RWPE2 (cell line): ENCODE measurements at places on chromosomes 1 and 21.

GRCh38 chr1:33837635-33838034, 26.2 kb upstream of the HMGB4 start:
- DNase-seq = no peak

- no peak for DNase-seq
Measured at GRCh38 chr1:98374098-98374497, 287.4 kb upstream of the SNX7 start.

GRCh38 chr21:40886931-40887330, 40.0 kb upstream of the DSCAM start:
- DNase-seq = no peak

DNA sequence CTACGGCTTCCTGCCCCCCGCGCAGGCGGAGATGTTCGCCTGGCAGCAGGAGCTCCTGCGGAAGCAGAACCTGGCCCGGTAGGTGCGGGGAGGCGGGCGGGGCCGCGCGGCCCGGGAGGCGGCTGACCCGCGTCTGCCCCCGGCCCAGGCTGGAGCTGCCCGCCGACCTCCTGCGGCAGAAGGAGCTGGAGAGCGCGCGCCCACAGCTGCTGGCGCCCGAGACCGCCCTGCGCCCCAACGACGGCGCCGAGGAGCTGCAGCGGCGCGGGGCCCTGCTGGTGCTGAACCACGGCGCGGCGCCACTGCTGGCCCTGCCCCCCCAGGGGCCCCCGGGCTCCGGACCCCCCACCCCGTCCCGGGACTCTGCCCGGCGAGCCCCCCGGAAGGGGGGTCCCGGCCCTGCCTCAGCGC, 16.6 kb downstream of the NOC2L start:
- no peak for DNase-seq

- no peak for DNase-seq
Measured at GRCh38 chr1:165075725-165076370, 280.7 kb downstream of the LMX1A start.

- no peak for DNase-seq
Measured at GRCh38 chr1:63937461-63938022, 163.7 kb downstream of the ROR1 start.

GRCh38 chr1:65179148-65179547, 31.1 kb downstream of the AK4 start:
- no peak for DNase-seq

- no peak for DNase-seq
Measured at GRCh38 chr1:55635856-55636255, 420.7 kb upstream of the USP24 start.

DNA sequence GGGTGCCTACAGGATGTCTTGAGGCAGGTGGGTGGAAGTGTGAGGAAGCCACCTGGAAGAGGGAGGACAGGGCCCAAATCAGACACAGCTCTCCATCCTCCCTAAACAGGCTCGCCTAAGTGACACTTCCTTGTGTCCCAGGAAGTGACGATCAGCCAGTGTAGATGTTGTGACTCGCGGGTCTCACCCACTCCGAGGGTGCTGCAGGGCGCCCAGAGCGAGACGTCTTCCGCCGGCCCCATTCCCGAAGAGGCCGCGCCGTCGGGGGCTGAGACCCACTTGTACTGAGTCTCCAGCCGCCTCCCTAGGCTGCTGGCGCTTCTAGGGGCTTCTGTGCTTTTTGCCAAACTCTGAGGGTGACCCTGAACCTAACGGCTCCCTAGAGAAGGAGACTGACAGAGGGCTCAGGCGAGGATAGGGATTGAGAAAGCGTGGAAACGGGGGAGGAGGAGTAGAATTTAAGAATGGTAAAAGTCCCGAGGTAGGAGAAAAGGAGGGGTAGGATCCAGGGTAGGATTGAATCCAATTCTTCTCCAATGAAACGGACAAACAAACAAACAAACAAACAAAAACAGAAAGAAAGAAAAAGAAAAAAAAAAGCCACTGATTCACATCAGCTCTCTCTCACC, 543 bp upstream of the MARK1 start:
- no peak for DNase-seq

DNA sequence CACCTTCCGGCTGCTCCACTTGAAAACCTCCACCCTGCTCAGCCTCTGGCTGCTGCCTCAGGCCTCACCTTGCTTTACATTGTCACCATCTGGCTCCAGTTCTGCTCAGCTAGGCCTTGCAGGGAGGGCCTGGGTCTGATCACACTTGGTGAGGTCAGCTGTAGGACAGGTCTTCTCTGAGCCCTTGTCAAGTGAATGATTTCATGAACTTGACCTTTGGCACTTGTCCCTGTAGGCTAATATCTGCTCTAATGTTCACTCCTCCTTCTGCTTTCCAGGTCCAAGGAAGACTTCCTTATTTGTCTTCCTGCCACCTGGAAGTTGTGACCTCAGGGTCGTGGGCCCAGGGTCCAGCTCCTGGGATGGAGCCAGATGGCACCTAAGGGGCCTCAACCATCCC, 41.4 kb downstream of the PTPRF start:
- DNase-seq = no peak

DNA sequence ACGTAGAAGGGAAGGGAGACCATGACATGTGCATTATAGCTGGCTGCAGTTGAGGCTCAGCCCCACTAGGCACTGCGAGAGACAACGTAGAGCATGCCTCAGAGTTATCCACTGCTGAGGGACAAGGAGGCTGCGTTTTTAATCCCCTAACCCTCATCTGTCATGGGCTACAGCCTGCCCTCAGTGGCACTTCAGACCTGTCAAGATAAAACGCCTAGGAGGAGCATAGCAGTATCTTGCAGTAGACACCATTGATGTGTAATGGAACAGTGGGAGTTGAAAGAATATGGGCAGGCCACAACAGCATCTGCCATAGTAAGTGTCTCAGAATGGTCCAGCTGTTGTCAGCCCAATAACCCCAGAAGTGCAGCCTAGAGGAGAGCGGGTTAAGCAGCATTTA, 307.0 kb upstream of the PTBP2 start:
- DNase-seq = no peak

- DNase-seq = no peak
Measured at GRCh38 chr1:210455840-210456603, 127.3 kb downstream of the HHAT start.
